ENCODE measurements at places on chromosomes 4 and X.

DNA sequence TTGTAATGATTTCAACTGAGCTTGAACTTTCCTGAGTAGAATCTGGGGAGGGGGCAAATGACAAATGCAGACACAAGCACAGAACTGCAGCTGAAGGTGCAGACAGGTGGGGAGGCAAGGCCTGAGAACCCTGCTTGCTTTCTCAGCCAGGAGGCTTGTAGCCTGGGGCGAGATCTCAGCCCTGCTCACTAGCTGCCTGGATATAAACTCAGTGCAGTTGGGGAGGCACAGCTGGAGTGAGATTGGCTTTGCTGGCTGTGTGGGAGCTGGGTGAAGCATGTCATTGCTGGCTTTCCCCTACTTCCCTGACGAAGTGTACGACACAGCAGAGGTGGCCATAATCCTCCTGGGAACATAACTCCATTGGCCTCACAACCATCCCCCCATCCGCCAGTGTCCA lies 55.5 kb upstream of the NEXMIF start:
- no peak for DNase-seq

DNA sequence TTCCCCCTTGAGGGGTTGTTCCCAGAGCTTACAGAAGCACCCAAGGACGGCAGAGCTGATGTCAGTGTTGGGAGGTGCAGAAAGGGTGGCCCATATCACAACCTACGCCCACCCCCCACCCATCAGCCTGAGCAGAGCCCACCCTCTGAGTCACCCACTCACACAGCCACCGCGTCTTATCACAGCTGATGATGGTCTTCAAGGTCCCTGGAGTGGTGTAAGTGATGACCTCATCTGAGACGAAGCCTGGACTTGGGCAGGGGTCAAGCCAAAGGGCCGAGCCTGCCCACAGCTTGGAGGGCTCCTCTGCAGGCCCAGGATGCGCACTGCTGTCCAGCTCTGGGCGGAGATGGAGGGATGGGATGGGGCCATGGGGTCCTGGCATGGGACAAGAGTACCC lies 3.0 kb upstream of the HTRA3 start:
- no peak for DNase-seq

DNA sequence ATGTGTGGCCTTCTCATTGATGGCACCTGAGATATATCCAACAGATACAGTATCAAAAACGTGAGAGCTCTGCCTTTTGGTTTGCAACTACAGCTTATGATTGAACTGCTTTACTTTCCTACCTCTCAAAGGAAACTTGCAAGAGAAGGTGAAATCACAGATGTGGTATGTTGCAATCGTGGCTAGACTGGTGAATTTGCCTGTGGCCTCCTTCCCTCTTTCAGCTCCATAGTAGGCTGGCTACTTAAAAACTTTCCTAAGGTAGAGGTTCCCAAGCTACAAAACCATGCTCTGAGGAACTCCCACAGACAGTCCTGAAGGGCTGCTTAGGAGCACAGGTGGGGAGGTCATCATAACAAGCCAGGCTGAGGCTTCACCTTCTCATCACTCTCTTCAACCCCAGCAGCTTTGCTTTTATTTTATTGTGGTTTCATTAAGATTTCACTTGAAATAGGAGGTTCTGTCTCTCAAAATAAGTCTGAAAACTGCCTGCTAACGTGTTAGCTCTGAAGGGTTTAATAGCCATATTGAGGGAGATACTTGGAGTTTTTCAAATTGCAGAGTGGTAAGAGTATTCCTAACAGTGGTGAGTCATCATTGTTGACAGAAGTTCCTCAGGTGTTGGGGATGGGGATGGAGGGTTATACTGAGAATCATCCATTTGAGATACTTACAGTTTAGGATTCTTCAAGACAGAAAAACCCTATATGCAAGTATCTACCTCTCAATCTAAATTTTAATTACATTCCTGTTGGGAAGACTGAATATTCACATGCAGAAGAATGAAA lies 93.5 kb upstream of the UCP1 start:
- DNase-seq = no peak

DNA sequence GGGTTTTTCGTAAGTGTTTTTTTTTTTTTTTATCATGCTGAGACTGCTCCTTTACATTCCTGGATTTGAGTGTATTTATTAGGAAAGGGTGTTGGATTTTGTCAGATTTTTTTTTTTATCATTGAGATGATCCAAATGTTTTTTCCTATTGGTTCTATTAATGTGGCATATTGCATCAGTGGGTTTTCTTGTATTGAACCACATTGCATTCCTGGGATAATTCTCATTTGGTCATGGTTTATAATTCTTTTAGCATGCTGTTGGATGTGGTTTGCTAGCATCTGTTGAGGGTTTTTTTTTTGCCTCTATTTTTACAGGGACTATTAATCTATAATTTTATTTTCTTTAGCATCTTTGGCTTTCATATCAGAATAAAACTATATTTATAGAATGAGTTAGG lies 28.8 kb downstream of the COL4A5 start:
- no peak for DNase-seq

- no peak for DNase-seq
Observed at GRCh38 chrX:7889680-7890079, 37.5 kb downstream of the PNPLA4 start.

DNA sequence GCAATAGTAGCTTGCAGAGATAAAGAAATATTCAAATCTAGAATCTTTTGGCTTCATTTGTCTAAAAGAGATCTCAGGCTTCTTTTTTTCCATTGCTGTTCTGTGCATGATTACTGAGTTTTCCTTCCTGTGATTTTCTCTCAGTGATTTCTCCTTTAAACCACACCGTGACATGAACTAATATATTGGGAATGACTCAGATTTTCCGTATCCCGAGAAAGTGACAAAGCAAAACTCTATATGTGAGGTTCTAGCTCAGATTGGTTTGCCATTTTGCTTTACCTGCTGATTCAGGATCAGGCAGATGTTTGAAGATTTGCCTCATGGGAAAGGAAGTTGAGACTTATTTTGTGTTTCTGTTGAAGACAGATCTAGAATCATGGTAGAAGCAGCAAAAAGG lies 59.4 kb downstream of the MTHFD2L start:
- no peak for DNase-seq

DNA sequence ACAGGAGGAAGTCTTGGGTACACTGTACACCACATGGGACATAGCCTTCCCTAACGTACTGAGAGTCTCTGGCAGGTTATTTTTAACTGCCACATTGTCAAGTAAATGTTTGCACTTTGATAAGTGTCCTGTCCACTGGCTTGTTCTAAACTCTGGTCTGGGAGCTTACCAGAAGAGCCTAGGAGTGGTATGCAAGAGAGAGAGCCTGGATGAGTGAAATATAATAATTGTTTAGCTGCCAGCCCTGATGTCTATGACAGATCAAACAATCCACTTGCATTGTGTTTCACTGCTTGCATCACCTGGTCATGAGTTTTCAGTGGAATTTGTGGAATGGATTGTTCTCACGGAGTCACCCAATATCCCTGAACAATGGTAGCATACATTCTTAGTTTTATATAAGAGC lies 91.6 kb downstream of the SHROOM3 start:
- DNase-seq = no peak

GRCh38 chrX:18354369-18355223 lies at the start of gene SCML2:
SCML2 (minus strand) TSS chrX:18354688; CDS start chrX:18334071, 20,617 bp downstream.
- DNase-seq = peak; percentile 9

DNA sequence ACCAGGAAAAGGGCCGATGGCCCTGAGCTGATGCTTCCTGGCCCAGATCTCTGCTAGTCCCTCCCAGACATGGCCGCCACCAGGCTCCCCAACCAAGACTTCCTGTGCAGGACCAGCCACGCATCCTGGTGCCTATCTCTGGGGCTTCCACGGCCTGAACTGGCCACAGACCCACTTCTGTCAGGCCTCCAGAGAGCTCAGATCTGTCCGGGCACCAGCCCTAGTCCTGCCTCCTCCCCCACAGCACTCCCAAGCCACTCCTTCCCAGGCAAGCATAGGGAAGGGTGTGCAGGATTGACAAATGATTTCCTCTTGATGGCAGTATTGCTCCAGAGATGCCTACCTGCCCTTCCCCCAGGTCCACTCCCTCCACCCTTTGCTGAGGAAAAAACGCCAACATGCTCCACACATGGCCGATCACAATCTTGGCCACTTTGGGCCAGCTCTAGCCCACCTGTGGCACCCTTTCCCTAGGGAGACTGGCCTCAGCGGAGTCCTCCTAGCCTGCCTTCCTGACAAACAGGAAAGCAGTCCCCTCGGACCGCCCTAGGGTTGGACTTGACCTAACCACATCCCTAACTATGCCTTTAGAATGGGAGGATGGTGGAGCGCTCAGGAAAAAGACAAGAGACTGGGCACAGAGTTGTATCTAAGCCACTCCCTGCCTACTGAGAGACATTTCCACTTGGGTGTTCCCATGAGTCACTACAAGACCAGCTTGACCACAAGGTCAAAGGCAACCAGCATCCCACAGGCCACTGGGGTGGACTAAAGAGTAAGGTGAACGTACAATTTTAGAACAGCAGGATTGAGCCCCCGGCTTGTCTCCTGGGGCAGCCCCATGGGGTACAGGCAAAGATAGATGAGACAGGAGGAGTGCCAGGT lies 277.5 kb upstream of the AGTR2 start:
- no peak for DNase-seq

DNA sequence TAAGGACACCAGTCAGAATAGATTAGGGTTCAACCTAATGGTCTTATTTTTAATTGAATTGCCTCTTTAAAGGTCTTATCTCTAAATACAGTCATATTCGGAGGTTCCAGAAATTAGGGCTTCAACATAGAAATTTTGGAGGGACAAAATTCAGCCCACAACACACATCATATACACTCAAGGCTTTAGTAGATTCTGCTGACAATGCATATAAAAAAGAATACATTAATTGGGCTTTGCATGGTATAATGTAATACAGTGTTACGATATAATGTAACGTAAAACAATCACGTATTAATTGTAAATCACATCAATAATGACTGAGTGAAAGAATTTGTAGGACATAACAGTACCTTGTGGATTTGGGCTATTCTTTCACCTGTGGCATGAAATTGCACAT lies 787.8 kb downstream of the STIM2 start:
- no peak for DNase-seq

- DNase-seq = no peak
Observed at GRCh38 chrX:13404364-13404763, 84.5 kb upstream of the ATXN3L start.

GRCh38 chr4:143554728-143555597 lies 41.5 kb downstream of the SMARCA5 start:
- no peak for DNase-seq

- no peak for DNase-seq
Observed at GRCh38 chrX:22950269-22951266, 49.2 kb upstream of the DDX53 start.

DNA sequence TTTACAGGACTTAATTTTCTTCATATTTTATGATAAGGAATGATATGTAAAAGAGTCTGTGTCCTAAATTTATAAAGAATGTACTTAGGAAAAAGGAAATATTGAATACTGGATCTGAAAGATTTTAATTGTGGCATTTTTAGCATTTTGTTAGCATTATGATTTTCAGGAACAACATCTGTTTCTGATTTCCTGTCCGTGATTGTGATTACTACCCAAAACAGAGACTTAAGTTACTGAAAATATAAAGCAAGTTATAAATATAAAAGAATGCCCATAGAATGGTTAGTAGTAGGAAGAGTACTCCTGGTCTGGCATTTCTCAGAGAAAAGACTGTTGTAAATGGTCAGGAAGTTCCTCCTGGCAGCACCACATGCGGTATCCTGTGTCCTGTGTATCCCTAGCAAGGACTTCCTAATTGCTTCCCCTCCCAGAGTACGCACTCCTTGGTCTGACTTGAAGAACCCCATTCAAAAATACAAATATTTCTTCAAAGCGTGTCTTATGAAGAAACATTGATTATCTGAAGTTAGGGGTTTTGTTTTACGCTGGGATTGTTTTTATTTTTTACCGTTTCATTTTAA lies 88.9 kb downstream of the RS1 start:
- DNase-seq = no peak

Data from stimulated activated CD8-positive, alpha-beta memory T cell treated with anti-CD3 and anti-CD28 coated beads, Interleukin-2, amount 100 ng/mL, for 48 hours (primary cell).